ENCODE measurements at places on chromosomes 2 and 18. TPM values are rescaled to one million over a fixed set of nuclear protein-coding genes. Genes with fewer than 3 reads are reported as not detected.

GRCh38 chr2:204370172-204370718 lies 175.0 kb upstream of the PARD3B start:
- DNase-seq = no peak

- DNase-seq = no peak
Observed at GRCh38 chr2:98454073-98454472, 9.4 kb downstream of the INPP4A start.

DNA sequence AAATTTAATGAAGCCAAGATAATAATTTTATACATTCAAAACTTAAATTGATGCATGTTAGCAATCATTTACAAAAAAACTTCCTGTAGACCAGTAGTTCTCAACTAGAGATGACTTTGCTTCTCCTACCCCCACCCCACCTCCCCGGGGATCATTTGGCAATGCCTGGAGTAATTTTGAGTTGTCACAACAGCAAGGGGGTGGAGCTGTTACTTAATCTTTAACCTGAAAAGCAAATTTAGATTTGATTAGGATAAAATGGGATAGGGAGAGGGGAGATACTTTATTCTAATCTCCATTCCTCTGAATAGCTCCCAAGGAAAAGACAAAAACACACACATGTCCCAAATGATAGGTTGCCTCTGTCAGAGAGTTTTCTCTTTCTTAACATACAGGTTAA lies 4.2 kb downstream of the SLC40A1 start:
- no peak for DNase-seq

GRCh38 chr18:47250391-47251046 lies 941 bp downstream of the SKOR2 start:
- DNase-seq = peak; percentile 40

DNA sequence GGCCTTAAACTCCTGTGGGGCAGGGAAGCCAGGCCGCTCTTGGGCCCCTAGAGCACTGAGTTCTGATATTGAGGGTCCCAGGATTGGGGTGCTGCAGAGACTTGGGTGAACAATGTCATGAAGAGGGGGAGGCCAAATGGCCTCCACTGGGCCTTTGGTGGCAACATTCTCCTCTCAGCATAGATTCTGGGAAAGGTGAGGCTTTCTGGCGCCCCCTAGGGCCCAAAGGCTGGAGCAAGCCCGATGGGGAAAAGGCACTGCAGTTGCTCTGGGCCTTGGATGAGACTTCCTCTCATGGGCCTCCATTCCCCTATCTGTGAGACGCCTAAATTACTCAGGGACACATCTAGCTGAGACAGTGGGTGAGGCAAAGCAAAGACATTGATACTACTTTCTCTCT lies 84.8 kb downstream of the ACAA2 start:
- DNase-seq = peak; percentile 82

DNA sequence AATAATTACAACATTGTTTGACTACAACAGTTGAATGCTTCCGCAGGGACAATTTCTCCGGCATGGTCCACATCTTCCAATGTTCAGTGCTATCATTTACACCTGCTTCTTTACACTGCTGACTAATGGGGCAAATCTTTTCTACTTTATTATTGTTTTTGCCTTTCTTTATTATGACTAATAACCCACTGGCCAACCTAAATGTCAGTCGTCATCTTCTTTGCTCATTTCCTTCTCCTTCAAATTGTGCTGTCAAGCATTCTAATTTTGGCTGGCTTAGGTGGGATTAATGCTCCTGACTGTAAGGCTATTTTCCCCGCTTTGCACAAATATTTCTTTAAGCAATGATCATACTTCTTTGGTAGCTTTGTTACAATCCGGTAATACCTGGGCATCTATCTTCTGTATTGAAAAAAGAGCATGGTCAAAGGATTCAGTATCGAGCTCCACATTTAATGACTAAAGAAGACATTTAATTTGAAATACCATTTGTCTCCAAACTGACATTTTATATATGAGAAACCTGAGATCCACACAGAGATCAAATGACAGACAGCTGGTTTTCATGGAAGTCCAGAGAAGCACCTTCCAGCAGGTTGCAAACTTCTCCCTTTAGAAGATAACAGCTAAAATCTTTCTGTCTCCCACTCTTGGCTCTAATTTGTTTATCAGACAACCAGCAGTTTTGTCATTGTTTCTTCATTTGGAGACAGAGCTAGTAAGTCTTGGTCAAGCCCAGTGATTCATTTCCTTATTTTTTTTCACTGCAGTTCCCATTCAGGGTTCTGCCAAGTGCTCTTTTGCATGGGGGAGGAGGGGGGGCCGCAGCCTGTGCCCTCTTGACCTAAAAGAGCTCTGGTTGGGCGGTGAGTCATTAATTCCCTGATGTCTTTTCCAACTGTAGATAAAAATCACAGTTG lies 132.9 kb downstream of the SOCS6 start:
- DNase-seq = no peak

DNA sequence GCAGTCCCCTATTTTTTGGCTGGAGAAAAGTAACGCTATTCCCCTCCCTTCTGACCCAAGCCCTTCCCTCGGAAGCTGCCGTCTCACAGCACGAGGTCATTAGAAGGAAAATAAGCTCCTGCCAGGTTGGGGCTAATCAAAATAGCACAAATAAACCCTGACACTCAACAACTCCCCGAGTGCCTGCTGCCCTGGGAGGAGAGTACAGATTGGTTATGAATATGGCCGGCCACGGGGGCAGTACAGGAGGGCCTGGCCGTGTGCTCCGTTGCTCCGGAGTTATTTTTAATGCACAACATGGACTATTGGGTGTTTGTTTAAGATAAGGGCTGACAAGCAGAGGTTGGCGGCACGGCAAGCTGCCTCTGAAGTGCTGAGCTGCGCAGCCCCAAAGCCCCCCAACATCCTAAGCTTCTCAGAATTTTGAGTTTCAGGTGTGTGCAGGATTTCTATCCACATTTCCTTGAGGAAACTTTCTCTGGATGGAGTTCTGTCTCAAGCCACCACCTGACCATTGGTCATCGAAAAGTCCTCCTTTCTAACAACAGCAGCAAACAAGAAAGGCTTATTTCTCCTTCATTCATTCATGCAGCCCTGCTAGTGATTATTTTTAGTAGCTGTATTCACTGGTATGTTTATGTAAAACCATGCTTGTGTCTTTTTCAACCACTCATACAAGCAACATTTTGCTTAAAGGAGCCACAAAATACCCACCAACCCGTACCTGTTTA lies 58.7 kb downstream of the PAX3 start:
- DNase-seq = peak; percentile 43

DNA sequence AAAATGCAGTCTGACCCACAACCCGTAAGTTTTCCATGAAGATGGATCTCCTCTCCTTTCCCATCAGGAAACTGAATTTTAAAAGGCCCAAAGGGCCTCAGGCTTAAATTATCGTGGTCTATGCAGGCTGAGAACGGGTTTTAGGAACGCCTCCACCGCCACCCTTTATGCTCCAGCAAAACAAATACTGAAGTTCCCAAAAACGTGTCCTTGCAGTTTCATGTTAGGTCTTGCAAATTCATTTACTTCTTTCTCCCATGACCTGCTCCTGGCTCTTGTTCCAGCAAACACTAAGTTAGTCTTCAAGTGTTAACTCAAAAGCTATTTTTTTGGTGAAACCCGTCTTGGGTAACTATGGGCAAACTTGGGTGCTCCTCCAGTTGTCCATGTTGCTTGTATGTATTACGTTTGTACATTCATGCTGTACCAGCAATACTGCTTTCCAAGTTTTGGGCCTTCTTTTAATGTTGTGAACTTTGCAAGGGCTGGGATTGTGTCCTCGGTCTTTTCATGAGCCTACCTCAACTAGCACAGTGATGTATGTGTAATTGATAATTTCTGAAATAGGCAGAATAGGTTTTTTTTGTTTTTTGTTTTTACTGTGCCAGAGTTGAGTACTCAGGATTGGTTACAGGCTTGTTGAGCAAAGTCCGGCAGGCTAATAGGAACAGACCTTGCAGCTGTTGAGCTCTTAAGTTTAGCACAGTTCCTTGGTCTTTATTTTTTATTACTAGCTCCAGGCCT lies 1.8 kb upstream of the RNF149 start:
- DNase-seq = no peak

- DNase-seq = no peak
Observed at GRCh38 chr2:3261511-3261910, 116.1 kb downstream of the EIPR1 start.

DNA sequence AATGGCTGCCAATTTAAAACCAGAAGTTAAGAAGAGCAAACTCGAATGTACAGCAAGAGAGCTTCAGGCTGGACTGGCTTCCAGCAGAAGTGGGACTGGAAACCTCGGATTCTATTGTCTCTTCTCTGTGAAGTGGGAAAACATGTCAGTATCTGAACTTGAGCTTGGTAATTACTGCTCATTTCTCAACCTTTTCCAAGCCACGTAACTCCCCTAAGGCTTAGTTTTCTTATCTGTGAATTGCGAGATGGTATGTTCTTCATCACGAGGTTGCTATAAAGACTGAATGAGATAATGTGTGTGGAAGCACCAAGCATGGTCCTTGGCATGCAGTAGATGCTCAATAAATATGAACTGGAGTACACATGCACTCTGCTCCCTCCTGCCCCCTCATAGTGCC lies 259.4 kb upstream of the SPRED2 start:
- no peak for DNase-seq

GRCh38 chr2:174844295-174844708 lies 80.0 kb upstream of the CHRNA1 start:
- DNase-seq = no peak

- peak; percentile 43 for DNase-seq
Observed at GRCh38 chr18:72091369-72091768, 452.8 kb downstream of the CBLN2 start.

DNA sequence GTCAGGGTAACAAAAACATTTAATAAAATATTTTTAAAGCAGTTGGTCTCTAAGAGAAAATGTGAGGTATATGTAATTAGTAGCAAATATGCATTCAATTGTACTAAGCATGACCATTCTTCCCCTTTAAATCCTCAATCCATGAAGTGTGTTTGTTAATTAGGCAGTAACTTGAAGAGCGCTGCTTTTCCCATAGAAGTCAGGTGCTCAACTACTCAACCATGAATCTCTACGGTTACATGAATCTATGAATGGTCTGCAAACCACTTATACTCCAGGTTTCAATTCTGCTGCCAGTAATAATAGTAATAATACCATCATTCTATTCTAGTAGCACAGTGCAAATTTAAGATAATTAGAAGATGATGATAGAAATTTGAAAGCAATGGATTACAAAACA lies 55.8 kb downstream of the SLC8A1 start:
- DNase-seq = no peak

GRCh38 chr2:147560810-147561535 lies 283.9 kb upstream of the ACVR2A start:
- DNase-seq = no peak

DNA sequence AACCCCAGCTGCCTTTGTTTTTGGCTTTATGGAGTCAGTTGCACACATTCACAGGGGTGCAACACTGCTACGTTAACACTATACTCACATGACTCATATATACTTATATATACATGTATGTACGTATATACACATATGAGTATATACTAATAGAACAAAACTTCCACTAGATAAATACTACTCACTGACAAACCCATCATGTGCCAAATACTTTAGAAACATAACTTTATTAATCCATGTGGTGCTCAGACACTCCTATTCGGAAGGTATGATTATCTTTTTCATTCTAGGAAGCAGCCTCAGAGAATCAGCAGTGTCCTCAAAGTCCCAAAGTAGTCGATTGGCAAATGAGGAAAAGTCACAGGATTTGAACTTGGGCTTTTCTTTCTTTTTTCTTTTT lies 7.9 kb downstream of the PMAIP1 start:
- DNase-seq = no peak

DNA sequence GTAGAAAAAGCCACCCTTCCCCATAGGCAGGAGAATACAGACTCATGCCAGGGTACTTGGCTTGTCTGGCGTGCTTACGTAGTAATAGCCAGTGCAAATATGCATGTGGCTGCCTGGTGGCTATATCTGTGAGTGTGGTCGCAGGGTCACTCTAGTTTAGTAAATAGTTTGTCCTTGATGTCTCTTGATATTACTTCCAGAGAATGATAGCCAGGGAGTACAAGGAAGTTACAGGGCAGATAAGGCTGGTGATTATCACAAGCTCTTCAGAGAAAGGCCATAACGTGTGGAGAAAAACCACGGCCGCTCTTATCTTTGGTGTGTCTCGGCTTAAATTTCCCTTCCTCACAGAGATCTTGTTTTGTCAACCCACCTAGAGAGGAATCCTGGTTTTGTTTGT lies 54.3 kb upstream of the SLC39A10 start:
- no peak for DNase-seq

DNA sequence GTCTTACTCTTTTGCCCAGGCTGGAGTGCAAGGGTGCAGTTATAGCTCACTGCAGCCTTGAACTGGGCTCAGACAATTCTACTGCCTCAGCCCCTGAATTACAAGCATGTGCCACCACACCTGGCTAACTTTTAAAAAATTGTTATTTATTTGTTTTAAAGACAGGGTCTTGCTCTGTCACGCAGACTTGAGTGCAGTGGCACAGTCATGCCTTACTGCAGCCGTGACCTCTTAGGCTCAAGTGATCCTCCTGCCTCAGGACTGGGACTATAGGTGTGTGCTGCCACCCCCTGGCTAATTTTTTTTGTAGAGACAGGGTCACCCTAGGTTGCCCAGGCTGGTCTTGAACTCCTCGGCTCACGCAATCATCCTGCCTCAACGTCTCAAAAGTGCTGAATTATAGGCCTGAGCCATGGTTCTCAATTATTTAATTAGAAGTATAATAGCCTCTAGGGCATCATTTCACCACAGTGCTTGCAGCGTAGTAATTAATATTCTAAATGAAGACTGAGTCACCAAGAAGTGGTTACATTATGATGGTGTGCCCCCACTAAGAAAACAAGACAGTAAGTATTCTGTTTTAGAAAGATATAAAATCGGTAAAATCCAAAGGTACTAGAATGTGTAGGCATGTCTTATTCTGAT lies 69.6 kb downstream of the EML4 start:
- peak; percentile 63 for DNase-seq

- no peak for DNase-seq
Observed at GRCh38 chr2:189709501-189710221, 35.2 kb downstream of the ANKAR start.

- DNase-seq = no peak
Observed at GRCh38 chr2:169822036-169822435, 2.7 kb downstream of the METTL5 start.

DNA sequence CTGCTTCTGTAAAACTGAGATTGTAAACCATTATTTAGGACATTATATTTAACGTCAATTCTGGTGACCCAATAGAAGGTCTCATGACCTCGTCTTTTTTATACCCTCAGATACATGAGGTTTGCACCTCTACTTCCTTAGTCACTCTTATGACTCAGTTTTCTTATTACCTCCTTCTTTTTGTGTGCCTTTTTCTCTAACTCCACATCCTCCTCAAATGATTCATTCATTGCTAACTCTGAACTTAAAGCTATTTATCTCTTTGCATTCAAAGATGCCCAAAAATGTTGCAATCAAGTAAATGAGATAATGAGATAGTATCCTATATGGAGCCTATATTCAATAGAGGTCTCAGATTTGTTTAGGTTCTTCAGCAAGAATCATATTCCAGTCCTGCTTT lies 121.0 kb upstream of the KYNU start:
- no peak for DNase-seq

The ANKRD30BL gene
- total RNA-seq = not detected

The CCL20 gene
- total RNA-seq = not detected

The PXDN gene
- total RNA-seq = 140 TPM

The ASAP2 gene
- total RNA-seq = 11.0 TPM

The CNDP2 gene
- total RNA-seq = 212 TPM

The C1GALT1C1L gene
- total RNA-seq = not detected

The CTAGE1 gene
- total RNA-seq = not detected

The TGFA gene
- total RNA-seq = 3.3 TPM

The TMEM247 gene
- total RNA-seq = not detected

The NAT8 gene
- total RNA-seq = not detected

The ITM2C gene
- 302 TPM for total RNA-seq

The TRMT61B gene
- 21.0 TPM for total RNA-seq

The REG3G gene
- not detected for total RNA-seq

The UGT1A8 gene
- total RNA-seq = not detected
